ENCODE measurements at places on chromosomes 11 and 22.

- no peak for DNase-seq
These were observed 1.2 kb downstream of the GAL3ST3 start for GRCh38 chr11:66047541-66048365.

GRCh38 chr11:67456068-67456705 lies 1.0 kb downstream of the CABP4 start:
- no peak for DNase-seq

GRCh38 chr11:65496304-65497140 lies 2.3 kb upstream of the MALAT1 start:
- no peak for DNase-seq

DNA sequence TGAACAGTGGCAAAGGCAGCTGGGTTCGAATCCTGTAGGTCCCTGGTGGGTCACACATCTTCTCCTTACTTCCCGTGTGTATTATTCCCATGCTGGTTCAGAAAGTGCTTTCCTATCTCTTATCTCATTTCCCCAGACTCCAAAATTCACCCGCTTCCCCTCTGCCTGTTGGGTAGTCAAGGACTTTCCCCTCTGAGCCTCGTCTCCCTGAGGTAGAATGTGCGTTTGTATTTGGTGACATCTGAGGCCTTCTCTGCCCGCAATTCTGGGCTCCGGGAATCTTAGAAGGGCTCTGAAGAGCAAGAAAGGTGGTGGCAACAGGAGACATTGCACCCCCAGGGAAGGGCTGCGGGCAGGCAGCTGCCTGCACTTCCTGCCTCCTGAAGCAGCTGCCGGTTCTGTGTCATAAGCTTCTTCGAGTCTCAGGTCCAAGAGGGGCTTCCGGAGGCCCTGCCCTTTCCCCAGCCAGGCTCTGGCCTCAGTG lies 5.9 kb downstream of the LRRC32 start:
- no peak for DNase-seq

DNA sequence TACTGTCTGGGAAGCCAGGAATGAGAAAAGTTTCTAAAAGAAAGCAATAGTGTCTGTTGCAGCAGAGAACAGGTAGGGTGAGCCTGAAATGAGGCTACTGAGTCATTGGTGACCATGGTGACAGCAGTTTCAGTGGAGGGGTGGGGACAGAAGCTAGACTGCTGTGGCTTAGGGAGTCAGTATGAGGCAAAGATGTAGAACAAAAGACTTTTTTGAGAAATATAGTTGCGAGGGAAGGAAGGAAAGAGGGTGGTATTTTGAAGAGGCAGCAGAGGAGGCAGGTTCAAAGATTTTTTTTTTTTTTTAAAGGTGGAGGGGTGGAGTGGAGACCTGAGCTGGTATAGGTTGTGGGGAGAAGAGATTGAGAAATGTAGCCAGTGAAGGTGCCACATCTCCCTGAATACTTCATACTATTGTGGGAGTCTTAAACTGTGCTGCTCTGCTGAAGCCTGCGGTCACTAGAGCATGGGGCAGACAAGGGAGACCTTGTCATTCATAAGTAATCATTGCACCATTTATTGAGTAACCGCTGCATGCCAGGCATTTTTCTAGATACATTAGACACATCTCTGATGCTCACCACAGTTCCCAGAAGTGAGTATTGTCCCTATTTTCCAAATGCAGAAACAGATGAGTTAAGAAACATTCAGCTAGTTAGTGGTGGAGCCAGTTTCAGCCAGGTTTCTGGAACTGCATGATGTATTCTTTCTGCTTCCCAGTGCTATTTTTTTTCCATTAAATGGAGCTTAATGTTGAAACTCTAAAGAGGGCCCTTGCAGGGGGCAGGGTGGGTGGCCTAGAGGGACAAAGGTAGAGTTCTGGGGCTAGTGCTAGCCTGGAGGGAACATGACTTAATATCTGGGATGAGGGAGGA lies 49.9 kb downstream of the STIM1 start:
- DNase-seq = peak; percentile 29

GRCh38 chr11:90805172-90805571 lies 582.3 kb upstream of the CHORDC1 start:
- DNase-seq = no peak

- DNase-seq = no peak
These were observed 49.8 kb upstream of the SPATA19 start for GRCh38 chr11:133895061-133895479.

DNA sequence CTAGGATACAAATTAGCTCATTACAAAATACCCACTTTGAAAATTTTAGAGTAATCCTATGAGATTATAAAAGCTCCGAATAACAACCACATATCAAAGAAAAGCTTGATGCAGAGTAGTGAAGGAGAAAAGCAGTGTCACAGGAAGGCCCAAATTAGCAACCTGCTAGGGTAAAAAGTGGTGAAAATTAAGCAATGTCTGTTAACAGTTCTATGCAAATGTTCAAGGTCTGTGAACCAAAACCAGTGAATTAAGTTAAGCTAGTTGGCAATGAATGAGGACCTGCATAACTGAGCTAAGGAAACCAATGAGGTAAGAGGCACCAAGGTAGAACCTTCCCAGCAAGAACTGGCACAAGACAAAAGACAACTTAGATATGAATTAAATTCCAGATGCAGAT lies 29.6 kb downstream of the PRDM10 start:
- DNase-seq = no peak

- peak; percentile 85 for DNase-seq
These were observed at the start of gene INCENP for GRCh38 chr11:62123669-62124185. Gene INCENP, plus strand, starts transcription at chr11:62124011. Its CDS starts 4,151 bp downstream, at chr11:62128162.

DNA sequence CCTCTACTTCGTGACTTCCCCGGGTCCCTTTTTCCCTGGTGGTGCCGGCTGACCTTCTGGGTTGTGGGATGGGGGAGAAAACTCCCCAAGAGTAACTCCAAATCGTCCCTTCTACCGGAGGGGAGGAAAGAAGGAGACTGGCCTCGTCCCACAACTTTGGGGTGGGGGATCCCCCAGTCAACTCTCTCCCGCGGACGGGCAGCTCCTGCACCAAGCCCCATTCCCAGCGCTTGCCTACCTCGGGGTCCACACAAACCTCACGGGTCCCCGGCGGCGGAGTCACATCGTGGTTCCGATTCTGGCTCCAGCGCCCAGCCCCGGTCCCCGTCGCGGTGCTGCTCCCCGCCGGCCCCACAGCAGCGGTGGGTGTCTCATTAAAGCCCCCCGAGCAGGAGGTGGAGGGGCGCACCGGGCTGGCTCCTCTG lies 317 bp downstream of the BDNF start:
- DNase-seq = no peak

DNA sequence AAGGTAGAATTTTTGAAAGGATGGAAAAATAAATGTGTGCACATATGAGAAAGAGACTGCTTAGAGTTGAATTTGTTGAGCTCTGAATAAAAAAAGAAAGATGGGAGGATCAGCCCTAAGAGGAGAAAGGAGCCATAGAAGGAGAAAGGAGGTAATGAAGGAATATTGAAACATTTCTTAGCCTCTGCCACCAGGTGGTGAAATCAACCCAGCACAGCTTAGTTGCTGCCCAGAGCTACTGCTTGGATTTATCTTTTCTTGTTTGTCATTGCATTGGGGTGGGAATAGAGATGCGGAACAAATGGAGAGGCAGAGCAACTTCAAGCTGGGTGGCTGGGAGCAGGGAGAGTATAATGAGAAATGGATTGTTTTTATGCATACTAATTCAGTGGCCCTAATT lies 80.4 kb downstream of the SERGEF start:
- no peak for DNase-seq

DNA sequence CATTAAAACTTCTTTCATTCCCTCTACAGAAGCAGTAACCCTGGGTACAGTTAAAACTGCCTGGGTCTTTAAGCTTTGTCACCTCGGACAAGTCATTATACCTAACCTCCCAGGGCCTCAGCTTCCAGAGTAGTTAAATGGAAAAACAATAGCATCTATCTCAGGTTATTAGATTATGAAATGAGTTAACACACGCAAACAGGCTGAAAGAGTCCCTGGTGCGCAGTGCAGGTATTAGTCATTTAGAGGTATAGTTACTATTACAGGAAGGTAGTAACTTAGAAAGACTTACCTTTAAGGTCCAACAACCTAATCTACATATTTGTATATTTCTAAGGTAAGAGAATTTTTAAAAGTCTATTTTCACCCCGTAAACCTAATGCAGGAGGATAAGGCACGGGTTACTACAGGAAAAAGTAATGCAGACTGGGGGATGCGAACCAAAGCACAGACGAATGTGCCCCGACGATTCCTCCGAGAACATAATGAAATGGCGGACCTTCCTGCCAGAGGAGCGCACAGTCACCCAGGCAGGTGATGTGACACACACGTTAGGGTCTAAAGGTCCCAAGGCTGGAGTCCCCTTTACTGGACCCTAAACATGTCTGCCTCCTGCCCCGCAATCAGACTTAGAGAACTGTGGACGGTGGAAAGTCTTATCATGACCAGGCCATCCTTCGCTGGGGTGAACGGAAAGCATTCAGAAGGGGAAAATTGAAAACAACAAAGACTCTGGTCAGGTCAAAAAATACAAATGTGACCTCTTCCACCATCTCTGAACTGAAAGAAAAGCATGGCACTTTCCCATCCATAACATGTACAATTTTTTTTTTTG lies 1.3 kb downstream of the NAP1L4 start:
- DNase-seq = no peak

- DNase-seq = no peak
These were observed 26.2 kb downstream of the TBC1D22A start for GRCh38 chr22:46788441-46789172.

GRCh38 chr11:107179829-107180228 lies 161.6 kb upstream of the GUCY1A2 start:
- DNase-seq = no peak

Measured in activated CD8-positive, alpha-beta memory T cell treated with anti-CD3 and anti-CD28 coated beads for 1 hour (primary cell).